ENCODE measurements at places on chromosomes 1 and 21. TPM values are rescaled to one million over a fixed set of nuclear protein-coding genes. Genes with fewer than 3 reads are reported as not detected.

- DNase-seq: no peak
Observed at GRCh38 chr1:246801241-246802020, 77.2 kb downstream of the SCCPDH start.

DNA sequence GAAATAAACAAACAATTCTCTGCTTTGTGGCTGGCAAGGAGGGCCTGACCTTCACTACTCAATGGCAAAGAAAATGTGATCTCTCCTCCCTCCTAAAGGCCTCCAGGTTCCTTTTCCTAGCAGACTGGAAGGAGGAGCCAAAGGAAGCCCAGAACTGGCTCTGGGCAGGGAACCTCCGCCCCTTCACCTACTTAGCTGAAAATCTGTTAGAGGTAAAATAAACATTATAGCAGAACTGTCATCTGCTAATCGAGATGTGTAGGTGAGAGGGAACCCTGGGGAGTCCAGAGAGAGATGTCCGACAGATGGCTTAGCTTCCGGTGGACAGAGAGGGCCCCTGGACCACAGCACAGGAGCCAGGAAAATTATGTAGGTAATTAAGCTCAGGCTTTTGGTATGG is 75.2 kb upstream of the KCNA3 start:
- DNase-seq: no peak

DNA sequence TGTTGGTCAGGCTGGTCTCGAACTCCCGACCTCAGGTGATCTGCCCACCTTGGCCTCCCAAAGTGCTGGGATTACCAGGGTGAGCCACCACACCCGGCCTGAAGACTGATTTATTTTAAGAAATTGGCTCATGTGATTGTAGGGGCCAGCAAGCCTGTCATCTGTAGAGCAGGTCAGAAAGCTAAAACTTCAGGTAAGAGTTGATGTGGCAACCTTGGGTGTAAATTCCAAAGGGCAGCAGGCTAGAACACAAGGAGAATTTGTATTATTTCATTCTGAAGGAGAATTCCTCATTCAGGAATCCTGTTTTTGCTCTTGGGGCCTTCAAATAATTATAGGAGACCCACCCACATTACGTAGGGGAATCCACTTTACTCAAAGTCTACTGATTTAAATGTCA is 728.7 kb downstream of the LTN1 start:
- no peak for DNase-seq

- DNase-seq: no peak
Observed at GRCh38 chr1:225517697-225518096, 89.9 kb upstream of the LBR start.

DNA sequence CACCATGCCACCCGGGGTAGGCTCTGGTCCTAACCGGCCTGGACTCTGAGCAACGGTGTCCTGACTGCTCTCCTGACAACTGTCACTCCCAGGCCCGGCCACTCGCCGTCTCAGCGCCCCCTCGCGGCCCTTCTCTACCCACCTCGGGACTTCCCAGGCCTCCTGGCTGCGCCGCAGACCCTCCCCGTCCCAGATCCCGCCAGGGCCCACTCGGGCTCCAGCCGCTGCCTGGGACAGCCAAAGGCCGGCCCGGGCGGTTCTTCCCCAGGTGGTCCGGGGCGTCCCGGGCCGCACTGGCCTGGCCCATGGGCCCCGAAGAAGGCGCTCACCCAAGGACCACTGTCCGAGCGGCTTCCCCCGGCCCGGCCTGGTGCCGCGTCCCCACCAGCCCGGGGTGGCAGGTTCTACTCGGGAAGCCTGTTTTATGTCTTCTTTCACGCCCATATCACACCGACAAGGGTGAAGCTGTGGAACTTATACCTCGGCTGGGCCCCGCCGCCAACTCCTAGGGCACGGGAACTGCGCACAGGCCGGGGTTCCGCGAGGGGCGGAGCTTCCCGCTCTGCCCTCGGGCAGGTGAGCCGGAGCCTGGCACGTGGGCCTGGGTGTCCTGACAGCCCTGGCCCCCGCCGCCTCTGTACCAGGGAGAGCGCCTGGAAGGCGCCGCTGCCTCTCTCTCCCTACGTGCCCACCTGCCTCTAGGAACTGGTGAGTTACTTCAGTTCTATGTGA is 138.3 kb downstream of the TTLL7 start:
- DNase-seq: peak; percentile 91

DNA sequence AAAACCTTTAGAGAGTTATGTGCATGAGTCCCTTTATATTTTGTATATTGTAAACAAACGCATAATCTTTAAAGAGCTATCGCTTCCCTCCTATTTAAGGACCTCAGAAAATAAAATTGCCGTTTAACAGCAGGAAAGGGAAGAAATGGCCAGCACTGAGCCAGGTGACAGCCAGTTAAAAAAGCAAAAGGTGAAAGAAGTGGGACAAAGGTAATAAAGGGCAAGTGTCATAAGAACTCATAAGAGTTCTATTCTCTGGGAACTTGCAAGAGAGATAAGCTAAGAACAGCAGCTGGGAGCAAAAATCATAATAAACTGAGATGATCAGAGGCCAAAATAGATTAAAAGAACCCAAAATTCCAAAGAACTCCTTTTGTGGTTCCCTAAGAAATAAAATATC is 520.9 kb upstream of the PKN2 start:
- no peak for DNase-seq

GRCh38 chr1:4393191-4393590 is 261.2 kb upstream of the AJAP1 start:
- no peak for DNase-seq

- DNase-seq: no peak
Observed at GRCh38 chr1:211783897-211784296, 46.7 kb downstream of the LPGAT1 start.

- no peak for DNase-seq
Observed at GRCh38 chr1:207097871-207098324, 6.1 kb upstream of the C4BPA start.

PCBP3 gene
- total RNA-seq: 8.5 TPM

MMP23B gene
- 20.0 TPM for total RNA-seq

CHI3L2 gene
- total RNA-seq: 0.41 TPM

FCRL2 gene
- not detected for total RNA-seq

C1orf185 gene
- total RNA-seq: not detected

GPR37L1 gene
- total RNA-seq: 0.16 TPM

LCE3E gene
- total RNA-seq: not detected
